ENCODE measurements at places on chromosomes 1 and 21.

DNA sequence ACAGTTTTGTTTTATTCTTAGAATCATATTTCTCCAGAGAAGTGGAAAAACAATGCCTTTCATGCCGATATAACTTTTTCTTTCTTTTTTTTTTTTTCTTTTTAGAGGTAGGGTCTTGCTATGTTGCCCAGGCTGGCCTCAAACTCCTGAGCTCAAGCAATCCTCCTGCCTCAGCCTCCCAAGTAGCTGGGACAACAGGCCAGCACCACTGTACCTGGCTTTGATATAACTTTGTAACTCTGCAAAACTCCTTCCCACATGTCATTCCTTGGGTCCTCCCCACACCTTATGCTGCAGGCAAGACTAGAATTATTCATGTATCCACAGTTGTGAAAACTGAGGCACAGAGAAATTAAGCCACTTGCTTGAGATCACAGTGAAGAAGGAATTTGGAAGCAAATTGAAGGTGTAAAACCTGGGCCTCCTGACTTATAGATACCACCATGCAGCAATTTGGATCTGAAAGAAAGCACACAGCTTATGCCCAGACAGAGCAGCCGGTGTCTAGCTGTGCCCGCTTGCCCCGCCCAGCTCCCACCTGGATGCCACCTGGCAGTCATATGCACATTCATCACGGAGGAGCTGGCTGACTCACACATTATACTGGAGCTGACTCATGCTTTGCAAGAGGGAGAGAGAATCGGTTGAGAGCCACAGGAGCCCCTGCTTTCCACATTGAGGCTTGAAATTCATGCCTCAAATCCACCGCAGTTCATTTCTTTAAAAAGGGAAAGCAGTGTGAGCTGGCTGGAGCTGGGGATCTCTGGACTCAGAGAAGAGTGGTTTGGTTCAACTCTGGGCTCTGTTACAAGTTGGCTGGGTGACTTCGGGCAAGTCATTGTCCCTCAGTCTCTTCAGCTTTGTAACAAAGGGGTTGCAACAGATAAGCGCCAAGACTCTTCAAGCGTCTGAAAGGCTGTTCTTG is 8.3 kb upstream of the SLC2A1 start:
- no peak for DNase-seq

DNA sequence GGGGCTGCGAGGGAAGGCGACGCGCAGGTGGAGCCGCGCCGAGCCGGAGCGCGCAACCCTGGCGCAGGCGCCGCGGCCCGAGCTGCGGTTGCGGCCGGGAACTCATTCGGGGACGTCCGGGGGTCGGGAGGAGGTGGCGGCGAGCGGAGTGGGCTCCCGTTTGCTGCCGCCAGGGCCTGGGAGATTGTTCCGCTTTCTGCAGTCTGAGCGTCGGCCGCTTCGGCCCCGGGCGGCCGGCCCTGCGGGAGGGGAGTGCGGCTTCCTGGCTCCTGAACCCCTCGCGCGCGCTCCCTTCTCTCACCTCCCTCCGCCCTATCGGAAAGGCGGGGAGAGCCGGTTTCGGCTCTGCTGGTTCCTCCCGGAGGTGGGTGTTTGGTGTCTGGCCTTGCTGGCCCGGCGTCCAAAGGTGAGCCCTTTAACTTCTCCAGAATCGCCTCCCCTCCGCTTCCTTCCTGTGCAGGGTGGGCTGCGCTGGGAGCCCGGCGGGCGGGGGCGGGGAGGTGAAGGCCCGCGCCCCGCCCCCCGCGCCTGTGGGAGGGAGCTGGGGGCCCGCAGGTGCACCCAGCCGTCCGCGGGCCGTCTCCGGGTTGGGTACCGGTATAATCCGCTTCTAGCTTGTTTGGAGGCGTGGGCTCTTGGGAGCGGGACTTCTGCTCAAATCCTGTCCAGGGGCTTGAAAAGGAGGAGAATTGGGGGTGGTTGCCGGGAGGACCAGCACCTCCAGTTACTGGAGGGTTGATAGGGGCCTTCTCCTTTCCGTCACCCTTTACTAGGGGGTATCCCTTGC is 683 bp downstream of the LRRC8D start:
- DNase-seq: peak; percentile 63

GRCh38 chr1:1082239-1082775 is 8.2 kb upstream of the RNF223 start:
- DNase-seq: no peak

DNA sequence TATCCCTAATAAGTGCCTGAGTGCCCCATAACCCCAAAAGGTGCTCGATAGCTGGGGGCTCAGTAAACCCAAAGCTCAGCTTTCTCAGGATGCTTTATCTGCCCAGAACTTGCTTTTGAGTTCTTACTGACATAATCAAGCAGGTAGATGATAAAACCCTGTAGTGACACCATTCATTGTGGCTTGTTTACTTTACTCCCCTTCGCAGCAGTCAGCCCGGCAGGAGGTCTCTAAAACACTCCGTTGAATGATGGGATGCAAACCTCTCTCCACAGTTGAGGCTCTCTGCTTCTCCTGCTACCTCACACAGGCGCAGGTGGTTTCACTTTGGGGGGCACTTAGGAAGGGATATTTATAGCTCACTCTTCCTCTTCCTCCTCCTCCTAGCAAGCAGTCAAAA is 349.4 kb downstream of the HLX start:
- no peak for DNase-seq

DNA sequence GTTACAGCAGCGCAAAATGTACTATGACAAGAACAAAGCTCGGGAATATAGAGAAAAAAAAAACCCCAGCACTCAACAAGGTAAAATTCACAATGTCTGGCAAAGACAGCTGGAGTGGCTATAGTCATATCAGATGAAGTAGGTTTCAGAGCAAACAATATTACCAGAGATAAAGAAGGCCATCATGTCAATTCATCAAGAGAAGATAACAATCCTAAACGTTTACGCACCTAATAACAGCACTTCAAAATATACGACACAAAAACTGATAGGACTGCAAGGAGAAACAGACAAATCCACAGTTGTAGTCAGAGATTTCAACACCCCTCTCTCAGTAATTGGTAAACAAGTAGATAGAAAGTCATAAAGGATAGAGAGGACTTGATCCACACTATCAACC is 455.2 kb downstream of the PTPRU start:
- DNase-seq: no peak

DNA sequence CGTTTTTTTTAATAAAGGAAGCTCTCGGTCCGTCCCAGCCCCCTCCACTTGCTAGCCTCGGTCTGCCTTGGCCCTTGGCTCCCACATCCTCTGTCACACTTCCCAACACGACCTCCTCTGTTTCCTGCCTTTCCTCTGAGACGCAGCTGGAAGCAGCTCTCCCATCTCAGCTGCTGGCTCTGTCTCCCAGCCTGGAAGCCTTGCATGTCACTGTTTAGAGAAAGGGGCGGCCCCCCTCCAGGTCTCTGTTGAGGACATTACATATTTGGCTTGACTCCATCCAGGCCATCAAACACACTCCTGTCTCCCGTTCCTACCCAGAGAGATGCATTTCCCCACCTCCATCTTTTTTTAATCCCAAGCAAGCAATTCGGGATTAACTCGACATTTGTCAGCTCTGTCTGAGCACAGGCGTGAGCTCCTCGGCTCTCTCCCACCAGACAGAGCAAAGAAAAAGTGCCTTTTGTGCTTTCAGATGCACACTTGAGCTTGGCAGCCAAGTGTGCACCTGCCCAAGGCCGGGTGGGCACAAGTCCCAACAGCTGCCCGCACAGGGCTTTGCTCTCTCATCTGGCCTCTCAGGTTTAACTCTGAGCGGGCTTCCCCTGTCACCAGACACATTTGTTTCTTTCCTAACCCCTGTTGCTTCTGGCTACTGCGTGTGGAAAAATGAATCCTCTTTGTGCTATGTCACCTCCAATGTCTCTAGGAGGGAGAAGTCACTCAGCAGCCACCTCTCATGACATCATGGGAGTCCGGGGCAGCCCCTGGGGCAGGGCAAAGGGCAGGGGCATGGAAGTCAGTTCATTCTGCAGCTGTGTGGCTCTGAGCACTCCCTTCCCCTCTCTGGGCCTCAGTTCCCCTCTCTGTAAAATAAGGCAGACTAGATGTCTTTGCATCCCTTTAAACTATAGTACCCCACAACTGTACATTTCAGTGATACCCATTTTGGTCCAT is 108.3 kb downstream of the KCND3 start:
- DNase-seq: no peak

GRCh38 chr1:12616709-12617373 is 1.2 kb downstream of the DHRS3 start:
- DNase-seq: no peak

DNA sequence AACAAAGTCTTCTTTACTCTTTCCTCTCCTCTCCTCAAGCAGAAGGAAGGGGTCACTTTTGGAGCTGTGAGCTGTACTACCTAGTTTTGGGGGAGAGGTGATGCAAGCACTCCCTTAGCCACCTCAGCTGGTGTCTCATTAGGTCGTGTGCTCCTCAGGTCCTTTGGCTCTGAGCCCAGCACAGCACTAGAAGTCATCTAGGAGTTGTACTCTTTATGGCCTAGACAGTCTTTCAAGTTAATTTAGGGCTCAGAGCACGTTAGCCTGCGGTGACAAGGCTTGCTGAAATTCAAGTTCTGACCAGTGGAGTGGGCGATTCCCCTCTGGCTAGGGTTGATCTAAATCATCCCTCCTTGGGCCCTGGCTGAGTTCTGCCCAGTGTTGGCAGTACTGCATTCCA is 48.0 kb upstream of the WDR26 start:
- no peak for DNase-seq

DNA sequence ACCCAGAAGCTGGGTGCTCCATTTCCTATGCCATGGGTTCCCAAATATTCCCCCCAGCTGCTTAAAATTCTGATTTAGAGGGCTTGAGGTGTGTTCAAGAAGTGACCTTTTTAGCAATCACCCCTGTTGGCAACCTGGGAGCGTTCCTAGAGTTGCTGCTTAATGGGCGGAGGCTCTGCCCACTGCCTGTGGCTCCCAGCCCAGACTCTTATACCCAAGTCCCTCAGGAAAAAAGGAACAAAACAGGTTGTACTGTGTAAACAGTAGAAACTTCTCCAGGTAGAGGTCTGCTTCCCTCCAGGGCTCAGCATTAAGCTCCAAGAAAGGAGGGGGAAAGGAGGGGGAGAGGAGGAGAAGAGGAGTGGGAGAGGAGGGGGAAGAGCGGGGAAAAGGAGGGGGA is 14.6 kb upstream of the TENT5C start:
- DNase-seq: no peak

DNA sequence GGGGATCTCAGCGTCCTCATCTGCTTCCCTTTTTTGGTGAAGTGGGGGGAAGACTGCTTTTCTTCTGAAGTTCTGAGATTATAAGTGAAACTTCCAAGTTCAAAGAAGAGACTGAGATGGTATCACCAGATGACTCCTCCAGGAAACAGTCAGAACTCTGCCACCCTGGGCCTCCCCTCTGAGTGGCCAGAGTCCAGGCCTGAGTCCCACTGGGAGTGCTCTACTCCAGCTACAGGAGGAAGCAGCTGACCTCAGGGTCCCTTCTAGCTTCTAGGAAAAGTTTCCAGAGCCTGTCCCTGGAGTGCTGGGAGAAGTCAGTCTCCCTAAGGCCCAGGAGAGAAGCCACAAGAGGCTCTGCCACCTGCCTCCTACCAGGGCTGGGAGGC is 104.7 kb downstream of the CASZ1 start:
- no peak for DNase-seq

GRCh38 chr21:43812957-43813655 is 23.7 kb downstream of the RRP1 start:
- DNase-seq: no peak

DNA sequence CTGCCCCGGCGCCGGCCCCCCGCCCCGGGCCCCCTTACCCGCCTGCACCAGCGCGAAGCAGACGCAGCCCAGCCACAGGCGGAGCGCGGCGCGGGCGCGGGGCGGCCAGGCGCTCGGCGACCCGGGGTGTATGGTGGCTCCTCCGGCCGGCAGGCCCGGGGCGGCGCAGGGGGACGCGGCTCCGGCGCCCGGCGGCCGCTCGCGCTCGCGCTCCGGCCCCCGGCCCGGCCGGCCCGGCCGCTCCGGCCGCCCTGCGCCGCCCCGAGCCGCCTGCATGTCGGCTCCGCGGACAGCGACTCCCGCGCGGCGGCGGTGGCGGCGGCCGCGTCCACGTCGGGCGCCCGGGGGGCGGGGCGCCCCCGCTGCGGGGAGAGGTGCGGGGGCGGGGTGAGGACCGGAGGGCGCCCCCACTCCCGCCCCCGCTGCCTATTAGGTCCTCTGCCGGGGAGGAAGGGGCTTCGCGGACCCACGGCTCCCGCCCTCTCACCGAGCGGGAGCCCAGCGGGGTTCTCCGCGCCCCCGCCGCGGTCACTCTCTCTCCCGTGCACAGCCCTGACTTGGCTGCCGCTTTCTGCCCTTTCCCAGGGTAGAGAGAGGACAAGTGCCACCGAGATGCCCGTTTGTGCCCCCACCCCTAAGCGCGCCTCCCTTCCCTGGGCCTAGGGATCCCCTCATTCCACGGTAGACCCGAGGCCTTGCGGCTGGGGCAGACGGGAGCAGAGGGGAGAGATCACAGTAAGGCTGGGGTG is at the start of gene FNDC5:
Gene FNDC5, minus strand, starts transcription at position 298 of the 749 bp plus-strand sequence.
- peak; percentile 55 for DNase-seq

DNA sequence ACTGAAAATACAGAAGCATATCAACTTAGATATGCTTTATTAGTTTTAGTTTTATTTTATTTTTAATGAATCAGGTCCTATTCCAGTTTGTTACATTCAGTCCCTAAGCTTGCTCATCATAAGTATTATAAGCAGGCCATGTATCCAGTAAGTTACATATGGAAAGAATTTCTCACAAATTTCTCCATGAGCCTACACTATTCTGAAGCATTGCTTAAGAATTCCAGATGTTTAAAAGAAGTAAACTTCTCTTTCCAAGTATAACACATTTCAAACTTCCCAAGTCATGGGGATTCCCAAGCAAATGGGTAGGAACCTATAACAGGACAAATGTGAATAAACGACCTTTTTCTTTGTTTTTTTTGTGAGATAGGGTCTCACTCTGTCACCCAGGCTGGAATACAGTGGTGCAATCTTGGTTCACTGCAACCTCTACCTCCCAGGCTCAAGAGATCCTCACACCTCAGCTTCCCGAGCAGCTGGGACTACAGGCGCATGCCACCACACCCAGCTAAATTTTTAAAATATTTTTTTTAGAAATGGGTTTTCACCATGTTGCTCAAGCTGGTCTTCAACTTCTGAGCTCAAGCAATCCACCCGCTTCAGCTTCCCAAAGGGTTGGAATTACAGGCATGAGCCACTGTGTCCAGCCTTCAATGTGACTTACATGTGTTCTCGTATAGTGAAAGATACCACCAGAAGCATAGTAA is 39.0 kb downstream of the ST7L start:
- no peak for DNase-seq

- DNase-seq: no peak
These were observed 425.4 kb downstream of the ADGRL2 start for GRCh38 chr1:82226186-82226505.

- DNase-seq: no peak
These were observed 15.2 kb upstream of the GPR153 start for GRCh38 chr1:6275826-6276782.

Measured in mesothelial cell of epicardium (in vitro differentiated cells).